ENCODE measurements at places on chromosomes 3 and 15.

DNA sequence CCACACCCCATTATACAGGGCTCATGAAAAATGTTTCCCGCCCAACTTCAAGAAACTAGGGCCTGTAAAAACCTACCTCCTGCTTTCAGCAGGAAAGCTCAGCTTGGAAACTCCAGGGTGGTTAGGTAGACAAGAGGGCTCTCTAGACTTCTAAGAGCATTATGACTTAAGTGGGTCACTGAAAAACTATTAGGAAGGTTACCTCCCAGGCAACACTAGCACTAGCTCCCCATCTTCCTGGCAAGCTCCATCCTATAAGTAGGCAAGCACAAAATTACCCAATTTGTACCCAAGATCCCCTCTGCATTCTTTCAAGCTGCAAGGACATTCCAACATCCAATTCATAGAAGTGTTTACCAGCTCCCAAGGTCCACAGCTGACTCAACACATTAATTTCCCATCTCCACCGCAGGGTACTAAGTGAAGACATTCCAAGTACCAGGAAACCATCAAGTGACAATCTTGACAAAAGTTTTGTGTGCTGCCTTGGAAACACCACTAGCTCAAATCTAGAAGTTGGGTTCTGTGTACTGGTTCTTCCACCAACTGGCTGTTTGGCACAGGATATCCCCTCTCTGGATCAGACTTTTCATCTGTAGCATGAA, 46.9 kb downstream of the WNT5A start:
- no peak for DNase-seq

DNA sequence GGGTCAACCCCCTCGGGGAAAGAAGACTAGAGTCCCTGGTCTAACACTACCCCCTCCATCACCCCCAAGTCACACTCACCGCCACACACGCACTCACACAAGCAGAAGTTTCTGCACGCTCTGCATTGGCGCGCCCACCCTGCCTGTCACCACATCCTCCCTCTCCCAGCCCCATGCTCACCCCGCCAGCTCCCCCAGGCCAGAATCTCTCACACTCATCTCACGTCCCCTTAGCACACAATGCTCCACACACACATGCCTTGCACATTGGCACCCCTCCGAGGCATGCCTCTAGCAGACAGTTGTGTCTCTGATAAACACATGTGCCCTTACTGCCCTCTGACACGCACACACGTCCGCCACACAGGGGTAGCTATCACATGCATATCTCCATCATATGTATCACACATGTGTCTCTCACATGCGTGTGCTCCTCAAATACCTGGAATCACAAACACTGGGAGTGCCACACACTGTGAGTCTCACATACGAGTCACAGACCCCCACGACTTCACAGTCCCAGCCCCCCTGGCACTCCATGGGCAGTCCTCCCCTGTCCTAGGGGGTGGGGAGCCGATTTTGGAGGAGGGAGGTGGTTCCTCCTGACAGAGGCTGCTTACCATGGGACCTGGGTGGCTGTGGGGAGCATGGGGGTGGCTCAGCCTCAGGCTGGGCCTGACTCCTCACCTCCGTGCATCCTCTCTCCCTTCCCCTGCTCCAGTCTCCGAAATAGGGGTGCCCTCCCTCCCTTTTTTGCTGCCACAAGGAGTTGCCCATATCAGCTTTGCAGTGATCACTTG, 898 bp downstream of the FBLN2 start:
- no peak for DNase-seq

DNA sequence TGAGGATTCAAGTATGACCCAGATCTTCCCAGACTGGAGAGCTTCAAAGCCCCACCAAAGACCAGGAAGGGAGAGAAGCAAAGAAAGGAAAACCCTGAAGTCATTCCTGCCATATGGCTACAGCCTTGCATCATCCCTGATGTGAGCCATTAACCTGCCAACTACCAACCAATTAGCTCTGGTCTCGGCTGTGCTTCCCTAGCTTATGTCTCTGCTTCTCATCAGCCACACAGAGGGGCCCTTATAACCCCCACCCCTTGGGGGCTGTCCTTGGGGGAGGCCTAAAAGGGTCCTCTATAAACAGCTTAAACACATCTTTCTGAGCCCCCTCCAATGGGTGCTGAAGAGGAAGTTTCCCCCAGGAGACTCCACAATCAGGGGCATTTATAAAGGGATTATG, 52.8 kb downstream of the NOX5 start:
- DNase-seq = no peak

DNA sequence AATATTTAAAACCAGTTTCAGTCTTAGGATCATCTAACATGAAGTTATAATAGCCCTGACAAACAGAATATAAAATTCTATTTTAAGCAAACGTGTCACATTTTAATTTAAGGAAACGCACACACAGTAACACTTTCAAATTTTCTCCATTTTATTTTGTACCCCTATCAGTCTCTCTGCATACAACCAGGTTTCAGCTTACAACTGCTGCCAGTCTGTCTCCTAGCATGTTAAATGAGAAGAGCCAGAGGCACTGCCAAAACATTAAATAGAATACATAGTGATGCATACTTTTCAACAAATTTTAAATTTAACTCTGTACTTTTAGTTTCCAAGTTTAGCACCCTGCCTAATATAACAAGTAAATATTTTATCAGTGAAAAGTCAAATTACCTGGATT, 60.8 kb downstream of the UACA start:
- no peak for DNase-seq

DNA sequence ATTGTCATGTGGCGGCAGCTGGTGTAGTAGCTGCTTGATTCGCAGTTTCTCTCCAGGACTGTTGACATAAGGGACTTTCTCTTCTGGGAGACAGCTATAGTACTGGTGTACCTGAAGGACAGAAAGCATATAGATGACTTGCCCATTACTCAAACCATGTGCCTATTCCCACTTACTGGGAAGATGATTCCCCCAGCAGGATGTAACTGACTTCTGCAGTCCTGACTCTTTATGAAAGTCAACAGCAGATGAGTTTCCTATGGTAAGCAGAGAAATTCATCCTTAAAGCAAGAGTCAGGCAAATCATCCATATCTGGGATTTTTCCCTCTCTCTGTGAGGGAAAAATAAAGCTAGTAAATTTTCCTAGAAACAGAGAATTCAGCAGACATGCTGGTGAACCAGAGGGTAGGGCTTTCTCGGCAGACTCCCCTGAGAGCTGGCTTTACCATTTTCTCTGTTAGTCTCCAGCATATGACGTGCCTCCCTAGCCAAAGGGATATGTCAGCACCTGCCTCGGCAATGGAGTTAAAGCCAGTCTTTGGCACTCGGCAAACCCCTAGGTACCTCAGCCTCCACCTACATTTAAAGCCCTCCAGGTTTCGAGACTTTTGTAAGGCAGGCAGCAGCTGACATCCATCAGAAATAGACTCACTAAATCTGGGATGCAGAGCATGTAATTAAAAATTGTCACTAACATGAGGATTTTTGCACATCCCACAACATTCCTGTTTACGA, 62.1 kb downstream of the PRICKLE2 start:
- DNase-seq = no peak

GRCh38 chr15:96049323-96049722, 281.2 kb upstream of the NR2F2 start:
- no peak for DNase-seq

GRCh38 chr3:76178412-76178811, 393.1 kb upstream of the ZNF717 start:
- no peak for DNase-seq

- DNase-seq = no peak
These were observed 43.6 kb downstream of the RASA2 start for GRCh38 chr3:141530415-141530768.

GRCh38 chr3:194342861-194343560, 8.1 kb downstream of the CPN2 start:
- DNase-seq = no peak

- no peak for DNase-seq
These were observed 528.2 kb downstream of the ZIC1 start for GRCh38 chr3:147937341-147937740.

- no peak for DNase-seq
These were observed 317.1 kb upstream of the CBLB start for GRCh38 chr3:106185949-106186348.

GRCh38 chr3:183497313-183497712, 58.2 kb downstream of the KLHL6 start:
- no peak for DNase-seq
